ENCODE measurements at places on chromosomes 2 and 18.
A peak's percentile ranks its signal among the peaks of the same experiment; 100 is the strongest.

GRCh38 chr2:31580321-31581117 is at the start of gene SRD5A2:
TSS of gene SRD5A2 (minus strand) at chr2:31580938. CDS start at chr2:31580900, 38 bp downstream.
- DNase-seq, result no peak

DNA sequence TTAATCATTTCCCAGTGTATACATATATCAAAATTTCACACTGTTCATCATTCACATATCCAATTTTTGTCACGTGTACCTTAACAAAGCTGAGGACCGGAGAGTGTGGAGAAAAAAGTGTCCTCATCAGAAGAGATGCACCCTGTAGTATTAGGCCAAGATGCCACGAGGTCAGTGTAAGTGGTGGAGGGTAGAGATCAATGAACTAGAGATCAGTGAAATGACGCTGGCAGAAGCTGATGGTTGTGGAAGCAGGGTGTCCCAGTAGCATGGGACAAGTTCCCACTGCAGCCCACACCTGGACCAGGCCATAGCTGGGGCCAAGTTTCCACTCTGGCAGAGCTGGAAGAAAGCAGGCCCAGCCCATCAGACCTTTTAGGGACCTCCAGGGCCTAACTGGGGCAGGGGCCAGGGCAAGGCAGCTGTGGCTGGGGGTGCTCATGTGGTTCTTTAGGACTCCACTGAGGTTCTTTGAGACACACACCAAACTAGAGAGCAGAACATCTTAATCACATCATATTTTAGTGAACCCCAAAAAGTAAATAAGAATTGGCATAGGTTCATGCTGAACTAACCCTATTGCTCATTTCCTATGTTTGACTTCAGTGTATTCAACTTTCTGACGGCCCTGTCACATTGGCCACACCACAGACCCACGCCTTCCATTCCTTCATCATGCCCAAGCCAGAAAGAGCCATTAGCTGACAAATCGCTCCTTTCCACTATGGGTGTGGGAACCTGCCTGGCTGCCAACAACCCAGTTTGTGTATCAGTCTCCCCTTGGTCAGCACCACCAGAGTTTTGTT is 21.6 kb upstream of the GPR55 start:
- no peak for DNase-seq

- DNase-seq, result no peak
Measured at GRCh38 chr18:28078298-28078697, 98.6 kb downstream of the CDH2 start.

DNA sequence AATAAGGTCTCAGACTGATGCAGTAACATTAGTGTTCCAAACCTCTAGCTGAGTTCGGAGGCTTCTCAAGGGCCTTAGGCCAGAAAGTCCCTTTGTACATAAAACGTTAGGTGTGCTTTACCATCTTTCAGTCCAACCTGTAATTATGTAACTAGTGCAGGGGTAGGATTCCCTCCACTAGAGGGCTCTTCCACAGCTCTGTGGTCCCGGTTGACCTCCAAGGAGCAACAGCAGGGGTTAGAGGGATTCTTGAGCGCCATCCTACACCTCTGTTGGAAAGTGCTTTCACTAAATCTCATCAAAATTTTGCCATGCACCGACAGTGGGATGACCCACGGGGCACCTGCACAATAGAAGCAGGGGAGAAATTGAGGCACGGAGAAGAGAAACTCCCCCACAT is 155.8 kb upstream of the LRP1B start:
- no peak for DNase-seq

DNA sequence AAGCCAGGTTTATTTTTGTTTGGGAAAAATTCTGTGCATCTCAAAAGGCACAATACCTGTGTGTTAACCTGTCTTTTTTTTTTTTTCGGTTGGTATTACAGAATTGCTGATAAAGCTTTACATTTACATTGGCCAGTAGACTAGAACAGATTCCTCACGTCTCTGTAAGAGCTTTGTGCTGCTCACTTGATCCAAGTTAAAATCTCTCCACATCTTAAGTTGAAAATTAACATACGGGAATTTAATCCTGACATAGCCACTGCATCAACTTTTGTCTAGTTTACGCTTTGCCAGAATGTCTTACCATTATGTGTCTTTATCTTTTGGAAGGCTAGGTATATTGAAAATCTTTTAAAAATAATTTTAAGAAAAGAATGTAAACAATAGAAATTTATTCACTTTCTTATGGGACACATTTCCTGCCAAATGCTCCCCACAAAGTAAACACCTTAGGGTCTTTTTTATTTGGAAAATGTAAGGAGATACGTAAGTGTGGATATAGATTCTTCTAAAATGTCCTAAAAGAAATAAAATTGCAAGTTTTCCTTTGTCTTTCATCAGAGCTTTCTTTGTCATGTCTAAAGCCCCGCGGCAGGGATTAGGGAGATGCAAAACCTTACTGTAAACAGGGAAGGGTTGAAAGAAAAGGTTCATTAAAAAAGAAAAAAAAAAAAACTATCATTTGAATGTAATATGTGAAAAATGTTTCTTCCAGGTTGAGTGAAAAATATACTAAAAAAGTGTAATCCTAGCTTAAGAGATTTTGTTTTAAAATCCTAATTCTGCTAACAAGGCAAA is 912.8 kb downstream of the NRXN1 start:
- no peak for DNase-seq

GRCh38 chr2:127968610-127969339 is 59.1 kb downstream of the SAP130 start:
- peak; percentile 79 for DNase-seq

- no peak for DNase-seq
Measured at GRCh38 chr2:85589181-85589580, 5.0 kb downstream of the VAMP5 start.

GRCh38 chr2:39996653-39997080 is 217.6 kb upstream of the THUMPD2 start:
- peak; percentile 61 for DNase-seq

DNA sequence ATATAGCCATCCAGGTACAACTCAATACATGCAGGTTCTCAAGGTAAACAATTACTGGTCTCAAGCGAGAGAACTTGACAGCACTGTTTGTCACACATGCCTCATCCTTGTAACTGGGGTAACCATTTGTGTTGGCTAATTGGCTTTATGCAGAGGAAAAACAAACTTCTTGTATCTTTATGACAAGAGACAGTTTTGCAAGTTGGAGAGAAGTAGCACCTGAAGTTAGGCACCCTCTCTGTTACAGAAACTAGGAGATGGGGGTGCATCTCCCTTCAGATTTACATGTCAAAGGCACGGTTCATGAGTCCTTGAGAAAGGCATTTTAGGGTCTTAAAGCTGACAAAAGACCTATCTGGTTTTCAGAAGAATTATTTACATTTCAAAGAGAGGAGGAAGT is 241.7 kb downstream of the CD226 start:
- no peak for DNase-seq

GRCh38 chr2:28399289-28399688 is 6.6 kb downstream of the FOSL2 start:
- no peak for DNase-seq

GRCh38 chr2:84443477-84443876 is 15.6 kb downstream of the SUCLG1 start:
- peak; percentile 80 for DNase-seq

DNA sequence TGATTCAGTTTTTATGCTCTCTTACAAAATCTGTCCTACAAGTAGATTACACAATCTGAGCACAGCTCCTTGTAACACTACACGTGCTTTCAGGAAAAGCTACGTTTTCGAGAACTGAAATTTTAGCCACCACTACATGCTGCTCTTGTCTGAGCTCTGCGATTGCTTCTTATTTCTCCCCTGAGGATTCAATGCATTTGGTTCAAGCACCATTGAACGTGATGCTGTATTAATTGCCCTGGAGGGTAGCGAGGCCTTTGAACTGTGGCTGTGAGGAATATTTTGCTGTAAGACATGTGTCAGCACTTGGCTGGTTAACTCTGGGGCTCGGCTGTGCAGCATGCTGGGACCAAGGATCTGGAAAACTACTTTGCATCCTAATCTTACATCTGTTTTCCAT is 405.8 kb downstream of the EPHA4 start:
- DNase-seq, result no peak

DNA sequence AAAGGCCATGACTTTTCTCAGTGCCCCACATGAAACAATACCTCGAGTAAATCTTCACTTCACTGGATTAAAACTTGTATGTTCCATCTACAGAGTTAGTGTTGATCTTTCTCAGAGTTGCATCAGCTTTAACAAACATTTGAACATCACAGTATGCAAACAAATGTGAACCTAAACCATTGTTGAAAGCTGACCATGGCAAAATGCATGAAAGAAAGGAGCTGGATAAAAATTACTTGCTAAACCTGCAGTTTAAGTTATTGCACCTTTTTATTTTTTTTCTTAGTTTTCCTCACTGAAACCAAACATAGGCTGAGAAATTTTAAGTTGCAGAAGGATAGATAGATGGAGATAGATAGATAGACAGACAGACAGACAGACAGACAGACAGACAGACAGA is 107.2 kb upstream of the UGP2 start:
- peak; percentile 54 for DNase-seq

- DNase-seq, result peak; percentile 7
Measured at GRCh38 chr2:135773917-135774316, 32.3 kb downstream of the UBXN4 start.

- DNase-seq, result no peak
Measured at GRCh38 chr2:189661957-189662321, 680 bp downstream of the ASNSD1 start.

DNA sequence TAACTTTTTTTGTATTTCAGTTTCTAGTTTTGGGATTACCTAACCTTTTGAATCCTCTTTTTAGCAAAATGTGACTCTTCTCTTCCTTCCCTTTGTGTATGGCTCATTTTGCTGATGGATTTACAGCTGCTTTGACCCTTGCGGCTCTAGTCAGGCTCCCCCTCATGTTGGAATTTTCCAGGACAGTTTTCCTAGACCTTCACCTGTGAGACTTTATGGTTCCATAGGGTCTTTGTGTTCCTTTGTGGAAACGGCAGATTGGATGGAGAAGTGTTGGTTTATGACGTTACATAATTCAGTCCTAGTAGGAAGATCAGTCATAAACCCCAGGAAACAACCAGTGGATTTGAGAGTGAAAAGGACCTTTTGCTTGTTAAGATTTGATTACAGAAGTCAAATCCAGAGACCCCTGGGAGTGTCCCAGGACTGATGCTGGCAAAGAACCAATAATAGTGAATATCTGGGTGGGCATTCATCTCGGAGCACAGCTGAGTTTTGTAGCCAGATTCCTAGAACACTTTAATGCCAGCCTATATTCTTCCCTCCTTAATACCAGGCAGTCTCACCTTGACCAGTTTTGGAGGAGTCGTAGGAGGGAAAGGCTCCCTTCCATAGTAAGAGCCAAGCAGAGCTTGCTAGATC is 42.7 kb downstream of the SOCS6 start:
- DNase-seq, result no peak

- peak; percentile 76 for DNase-seq
Measured at GRCh38 chr2:15298770-15299169, 262.4 kb downstream of the NBAS start.

DNA sequence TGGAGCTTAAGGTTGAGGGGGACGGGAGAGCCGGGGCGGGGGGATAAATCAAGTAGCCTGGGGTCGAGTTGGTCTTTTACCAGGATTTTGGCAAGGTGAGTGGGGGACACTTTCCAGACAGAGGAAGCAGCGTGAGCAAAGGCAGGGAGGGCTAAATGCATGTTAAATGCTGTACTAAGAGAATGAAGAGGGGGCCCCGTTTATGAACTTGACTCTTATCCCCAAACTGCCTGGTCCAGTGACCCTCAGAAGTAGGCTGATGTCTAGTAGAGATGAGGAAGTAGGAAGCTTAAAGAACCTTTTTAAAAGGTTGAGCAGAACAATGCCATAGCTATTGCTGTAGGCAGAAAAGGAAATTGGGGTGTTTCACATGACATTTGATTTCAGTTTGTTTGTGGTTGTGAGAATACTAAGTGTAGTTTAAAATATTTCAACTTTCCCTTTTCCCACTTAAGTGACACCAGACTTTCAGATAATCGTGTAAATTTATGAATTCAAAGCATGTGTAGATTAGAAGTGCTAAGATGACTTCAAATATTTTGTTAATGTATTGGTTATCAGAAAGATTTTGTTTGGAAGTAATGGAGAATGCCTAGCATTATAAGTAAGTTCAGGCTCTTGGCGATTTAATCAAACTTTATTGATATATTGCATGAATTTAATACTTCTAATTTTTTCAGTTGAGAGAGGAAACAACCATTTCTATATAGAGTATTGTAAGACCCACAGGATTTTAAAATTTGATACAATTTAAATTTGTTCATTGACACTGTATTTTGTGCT is 1.8 kb downstream of the REL start:
- DNase-seq, result peak; percentile 27

DNA sequence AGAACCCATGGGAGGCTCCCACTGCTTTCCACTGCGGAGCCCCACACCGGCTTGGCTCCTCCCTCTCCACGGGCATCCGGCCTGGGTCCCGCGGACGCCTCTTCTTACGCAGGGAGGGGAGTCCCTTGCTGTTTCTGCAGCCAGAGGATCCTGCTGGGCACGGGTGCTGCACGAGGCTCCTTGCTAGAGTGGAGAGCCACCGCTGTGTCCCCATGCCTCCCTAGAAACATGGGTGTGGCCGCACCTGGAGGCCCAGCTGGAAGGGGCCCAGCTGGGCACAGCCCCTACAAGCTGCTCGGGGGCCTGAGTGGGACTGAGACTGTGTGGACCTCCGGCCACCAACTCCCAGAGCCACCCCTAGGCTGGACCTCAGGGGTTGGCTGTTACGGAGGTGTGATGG is 67.7 kb upstream of the GPC1 start:
- no peak for DNase-seq

DNA sequence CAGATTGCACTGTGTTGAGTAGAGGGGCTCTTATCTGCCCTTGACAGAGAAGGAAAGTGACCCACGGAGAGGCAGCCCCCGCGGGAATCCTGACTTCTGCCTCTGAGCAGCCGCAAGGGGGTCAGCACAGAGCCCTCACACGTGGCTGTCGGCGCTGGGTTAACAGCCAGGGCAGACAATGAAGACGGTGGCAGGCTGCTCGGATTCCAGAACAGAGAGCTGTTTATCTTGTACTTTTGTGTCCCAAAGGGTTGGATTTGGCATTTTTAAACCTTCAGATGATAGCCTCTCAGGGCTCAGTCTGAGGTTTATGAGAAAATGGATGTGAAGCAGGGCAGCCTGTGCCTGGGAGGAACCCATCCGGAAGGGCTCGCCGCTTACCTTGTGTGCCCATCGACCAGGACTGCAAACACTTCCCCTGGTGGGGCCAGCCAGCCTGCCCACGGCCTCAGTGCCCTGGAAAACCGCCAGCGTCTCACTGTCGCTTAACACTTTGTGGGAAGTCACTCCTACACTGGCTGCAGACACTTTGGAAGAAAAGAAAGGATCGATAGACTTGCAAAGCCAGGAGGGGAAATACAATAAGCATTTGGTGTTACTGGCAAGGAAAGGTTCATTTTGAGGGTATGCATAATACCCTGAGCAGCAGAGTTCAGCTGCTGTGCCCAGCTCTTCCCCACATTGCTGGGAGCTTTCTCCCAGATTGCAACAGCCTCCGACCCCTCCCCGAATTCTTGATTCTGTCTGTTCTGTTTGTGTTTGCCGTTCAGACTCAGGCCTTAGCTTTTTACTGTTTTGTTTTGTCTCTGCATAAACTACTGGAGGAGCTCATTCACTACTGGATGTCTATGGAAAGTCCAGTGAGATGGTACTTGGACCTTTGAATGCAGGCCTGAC is 325.3 kb upstream of the MYT1L start:
- no peak for DNase-seq

- no peak for DNase-seq
Measured at GRCh38 chr2:161283926-161284325, 24.3 kb upstream of the PSMD14 start.

GRCh38 chr2:96163415-96163767 is 18.2 kb upstream of the DUSP2 start:
- DNase-seq, result no peak
